Ovary (tissue), 10 donors: ENCODE measurements at places on chromosomes 13 and 19.

DNA sequence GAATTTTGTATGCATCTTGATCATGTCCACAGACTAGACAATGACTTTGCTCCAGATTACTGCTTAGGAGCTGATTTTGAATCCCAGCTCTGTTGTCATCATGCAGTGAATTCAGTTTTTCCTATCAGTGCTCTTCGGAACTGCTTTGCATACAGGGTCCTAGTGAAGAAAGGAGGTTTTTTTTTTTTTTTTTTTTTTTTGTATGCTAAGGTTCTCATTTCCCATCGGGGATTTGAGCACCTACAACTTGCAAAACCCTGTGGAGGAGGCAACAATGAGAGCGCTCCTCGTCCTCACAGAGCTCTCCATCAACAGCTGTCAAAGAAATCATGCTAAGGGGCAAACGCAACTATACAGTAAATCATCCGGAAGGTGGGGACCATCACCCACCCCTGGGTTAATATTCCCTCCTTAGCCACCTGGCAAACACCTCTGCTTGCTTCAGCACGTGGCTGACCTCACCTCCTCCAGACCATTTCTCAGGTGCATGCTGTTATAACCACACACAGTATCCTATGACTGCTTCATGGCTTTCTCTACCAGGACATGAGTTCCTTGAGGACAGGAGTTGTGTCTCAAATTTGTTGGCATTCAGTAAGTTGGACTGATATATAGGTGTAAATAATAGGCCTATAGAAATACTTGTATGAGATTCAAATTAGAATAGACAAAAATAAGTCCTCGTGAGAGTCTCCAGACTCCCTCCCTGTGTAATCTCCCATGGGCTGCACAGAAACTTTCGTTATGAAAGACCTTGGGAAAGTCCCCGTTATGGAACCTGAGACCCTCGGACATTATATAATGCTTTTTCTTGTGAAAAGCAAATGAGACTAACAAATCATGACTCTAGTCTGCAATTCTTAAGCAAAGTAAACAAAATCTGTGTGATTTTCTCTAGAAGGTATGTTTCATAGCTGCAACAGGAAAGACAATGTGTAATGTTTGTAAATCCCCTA, 113.8 kb downstream of the KATNAL1 start:
- DNase-seq = no peak

DNA sequence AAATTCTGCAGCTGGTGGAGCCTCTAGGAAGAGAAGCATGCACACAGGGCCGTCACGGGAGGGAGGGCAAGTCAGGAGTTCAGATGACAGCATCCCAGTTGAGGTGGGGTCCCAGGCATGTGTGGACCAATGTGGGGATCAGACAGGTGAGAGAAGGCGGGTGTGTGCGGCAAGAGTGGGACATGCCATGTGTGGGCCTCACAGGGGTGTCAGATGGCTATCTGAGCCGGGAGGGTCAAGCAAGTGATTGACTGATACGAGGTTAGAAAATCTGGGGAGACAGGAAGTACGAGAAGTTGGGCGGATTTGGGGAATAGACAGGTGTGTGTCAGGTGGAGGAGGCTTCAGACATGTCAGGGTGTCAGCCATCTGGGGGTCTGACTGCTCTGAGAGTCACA, 8.9 kb downstream of the RASGRP4 start:
- DNase-seq = no peak

- peak; percentile 19 for DNase-seq
Measured at GRCh38 chr13:113552786-113553434, 31.6 kb upstream of the TFDP1 start.

GRCh38 chr13:111359237-111359915, 38.9 kb downstream of the TEX29 start:
- no peak for DNase-seq

DNA sequence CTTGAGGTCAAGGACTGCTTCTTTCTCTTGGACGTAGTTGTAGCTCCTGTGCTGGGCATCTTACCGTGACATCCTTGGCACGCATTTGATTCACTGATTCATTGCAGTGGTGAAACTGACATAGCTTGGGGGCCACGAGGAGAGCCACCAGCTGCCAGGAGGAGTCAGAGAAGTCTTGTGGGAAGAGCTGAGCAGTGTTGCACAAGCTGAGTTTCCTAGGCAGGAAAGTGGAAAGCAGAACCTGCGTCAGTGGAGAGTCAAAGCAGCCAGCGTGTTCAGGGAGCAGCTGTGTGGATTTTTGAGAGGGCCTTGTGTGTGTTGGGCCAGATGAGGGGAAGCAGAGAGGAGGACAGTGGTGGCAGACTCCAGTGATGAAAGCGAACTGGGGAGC, 5.3 kb upstream of the GPR183 start:
- peak; percentile 86 for DNase-seq

DNA sequence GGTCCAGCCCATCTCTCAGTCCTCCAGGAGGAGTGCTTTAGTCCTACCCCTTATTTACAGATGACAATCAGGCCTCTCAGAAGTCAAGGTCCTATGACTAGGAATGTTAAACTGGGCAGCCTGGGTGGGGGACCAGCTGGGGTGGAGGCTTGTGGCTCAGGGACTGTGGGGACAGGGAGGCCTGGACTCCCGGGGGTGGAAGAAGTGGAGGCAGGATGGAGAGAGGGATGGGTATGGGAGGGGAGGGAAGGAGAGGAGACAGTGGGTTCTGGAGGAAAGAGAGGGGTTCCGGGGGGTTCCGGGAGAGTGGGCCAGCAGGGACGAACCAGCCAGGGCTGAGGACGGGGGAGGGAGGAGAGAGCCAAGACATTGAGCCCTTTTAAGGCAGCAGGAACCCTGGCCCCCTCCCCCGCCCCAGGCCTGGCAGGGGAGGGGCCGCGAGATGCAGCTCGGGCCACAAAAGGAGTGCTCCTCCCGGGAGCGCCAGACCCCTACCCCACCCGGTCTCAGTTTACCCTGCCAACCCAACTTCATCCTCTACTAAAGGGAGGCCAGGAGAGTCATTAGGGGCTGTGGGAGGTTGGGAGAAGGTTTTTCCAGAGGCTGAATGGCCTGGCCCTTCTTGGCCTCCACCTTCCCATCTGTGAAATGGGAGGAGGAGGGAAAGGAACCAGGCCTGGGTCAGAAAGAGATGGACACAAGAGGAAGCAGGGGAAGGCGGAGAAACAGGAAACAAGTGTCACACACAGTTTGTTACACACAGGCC, 1.7 kb downstream of the DMPK start:
- peak; percentile 43 for DNase-seq

- no peak for DNase-seq
Measured at GRCh38 chr19:34573226-34573864, 91.8 kb downstream of the WTIP start.

DNA sequence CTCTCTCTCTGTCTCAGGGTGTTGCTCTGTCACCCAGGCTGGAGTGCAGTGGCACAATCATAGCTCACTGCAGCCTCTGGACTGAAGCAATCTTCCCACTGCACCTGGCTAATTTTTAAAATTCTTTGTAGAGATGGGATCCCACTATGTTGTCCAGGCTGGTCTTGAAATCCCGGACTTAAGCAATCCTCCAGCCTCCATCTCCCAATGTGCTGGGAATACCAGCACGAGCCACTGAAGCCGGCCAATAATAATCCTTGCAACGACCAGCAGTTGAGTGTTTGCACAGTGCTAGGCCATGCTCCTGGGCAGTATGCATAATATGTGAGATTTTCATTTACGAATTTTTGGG, 640 bp upstream of the EPOR start:
- no peak for DNase-seq

DNA sequence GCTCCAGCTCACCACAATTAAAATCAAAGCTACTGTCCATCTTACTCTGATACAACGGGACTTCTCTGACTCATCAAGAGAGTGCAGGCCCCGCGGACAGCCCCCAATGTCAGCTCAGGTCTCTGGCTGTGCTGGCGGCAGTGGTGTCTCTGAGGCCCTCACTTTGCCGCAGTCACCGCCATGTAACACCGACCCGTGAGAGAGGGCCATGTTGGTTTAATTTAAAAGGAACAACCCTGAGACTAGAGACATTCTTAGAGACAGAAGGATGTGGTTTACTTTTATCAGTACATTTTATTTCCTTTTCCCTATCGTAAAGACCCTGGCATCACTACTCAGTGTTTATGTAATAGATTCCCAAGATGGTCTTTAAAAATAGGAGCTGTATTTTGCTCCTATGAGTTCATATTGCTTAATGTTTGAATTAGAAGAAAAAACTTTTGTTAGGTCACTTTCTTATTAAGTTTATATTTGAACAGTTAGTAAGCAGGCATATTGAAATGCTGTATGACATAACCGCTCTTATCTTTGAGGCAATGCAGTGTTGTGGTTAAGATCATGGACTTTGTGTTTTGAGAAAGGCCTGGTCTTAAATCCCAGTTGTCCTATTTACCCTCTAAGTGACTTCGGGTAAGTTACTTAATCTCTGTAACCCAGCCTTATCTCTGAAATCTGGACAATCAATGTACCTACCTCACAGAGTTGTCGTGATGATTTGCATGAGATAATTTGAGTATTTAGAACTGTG, 23.4 kb downstream of the DGKH start:
- DNase-seq = no peak
